ENCODE measurements at places on chromosomes 6 and 20. TPM values are rescaled to one million over a fixed set of nuclear protein-coding genes. Genes with fewer than 3 reads are reported as not detected.

TFEB gene
- 7.6 TPM for polyA plus RNA-seq

SCUBE3 gene
- 4.2 TPM for polyA plus RNA-seq

TMEM30A gene
- 167 TPM for polyA plus RNA-seq

GRCh38 chr6:133241086-133241900 lies at the start of gene EYA4:
TSS of gene EYA4 (plus strand) at chr6:133241357. CDS start at chr6:133274781, 33,424 bp downstream.
- DNase-seq = peak; percentile 55

- DNase-seq = no peak
These were observed 2.9 kb upstream of the RAMACL start for GRCh38 chr6:166589337-166589731.

- DNase-seq = no peak
These were observed 15.5 kb downstream of the GSS start for GRCh38 chr20:34940081-34940481.

- DNase-seq = no peak
These were observed 112.1 kb downstream of the TOX2 start for GRCh38 chr20:44026647-44027342.

DNA sequence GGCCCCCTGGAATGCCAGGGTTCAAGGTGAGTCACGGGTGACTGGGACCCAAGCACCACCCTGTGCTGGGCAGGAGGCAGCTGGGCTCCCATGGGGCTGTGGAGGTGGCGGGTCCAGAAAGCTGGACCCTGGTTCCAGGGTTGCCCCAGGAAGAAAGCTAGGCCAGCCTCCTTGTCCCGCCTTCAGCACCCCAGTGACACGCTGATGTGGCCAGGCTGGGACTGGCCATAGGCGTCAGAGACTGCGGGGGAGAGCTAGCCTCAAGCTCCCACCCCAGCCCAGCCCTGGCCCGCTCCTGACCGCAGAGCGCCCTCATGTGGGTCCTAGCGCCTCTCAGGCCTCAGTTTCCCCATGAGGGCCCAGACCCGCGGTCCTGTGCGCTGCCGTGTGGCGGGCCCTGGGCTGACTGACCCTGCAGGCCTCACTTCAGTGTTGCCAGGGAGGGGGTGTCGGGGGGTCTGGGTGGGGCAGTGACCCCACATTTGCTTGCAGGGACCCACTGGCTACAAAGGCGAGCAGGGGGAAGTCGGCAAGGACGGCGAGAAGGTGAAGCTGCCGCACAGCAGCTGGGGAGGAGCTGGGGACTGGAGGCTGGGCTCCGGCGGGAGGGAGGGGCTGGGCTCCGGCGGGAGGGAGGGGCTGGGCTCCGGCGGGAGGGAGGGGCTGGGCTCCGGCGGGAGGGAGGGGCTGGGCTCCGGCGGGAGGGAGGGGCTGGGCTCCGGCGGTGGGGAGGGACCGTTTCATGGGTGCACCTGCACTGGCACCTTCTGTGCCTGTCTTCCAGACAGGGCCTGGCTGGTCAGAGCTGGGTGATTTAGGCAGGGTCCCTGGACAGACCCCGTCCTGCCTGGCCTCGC lies 7.9 kb downstream of the COL9A3 start:
- DNase-seq = peak; percentile 63

DNA sequence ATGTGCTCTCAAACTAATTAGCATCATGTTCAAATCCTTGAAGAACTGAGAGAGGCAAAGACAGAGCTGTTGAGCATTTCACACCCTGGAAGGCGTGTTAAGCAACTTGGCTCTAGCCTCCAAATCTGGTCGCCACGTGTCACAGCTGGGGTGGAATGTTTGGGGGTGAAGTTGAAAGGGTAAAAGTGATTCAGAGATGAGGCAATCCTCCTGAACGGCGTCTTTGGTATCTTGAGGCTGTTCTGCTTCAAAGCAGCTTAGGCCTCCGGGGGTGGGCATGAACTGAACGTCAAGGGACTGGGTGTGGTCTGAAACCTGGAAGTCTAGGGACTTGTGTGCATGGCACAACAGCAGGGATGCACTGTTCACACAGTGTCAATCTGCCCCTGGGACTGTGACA lies 62.3 kb downstream of the TRAM2 start:
- no peak for DNase-seq

DNA sequence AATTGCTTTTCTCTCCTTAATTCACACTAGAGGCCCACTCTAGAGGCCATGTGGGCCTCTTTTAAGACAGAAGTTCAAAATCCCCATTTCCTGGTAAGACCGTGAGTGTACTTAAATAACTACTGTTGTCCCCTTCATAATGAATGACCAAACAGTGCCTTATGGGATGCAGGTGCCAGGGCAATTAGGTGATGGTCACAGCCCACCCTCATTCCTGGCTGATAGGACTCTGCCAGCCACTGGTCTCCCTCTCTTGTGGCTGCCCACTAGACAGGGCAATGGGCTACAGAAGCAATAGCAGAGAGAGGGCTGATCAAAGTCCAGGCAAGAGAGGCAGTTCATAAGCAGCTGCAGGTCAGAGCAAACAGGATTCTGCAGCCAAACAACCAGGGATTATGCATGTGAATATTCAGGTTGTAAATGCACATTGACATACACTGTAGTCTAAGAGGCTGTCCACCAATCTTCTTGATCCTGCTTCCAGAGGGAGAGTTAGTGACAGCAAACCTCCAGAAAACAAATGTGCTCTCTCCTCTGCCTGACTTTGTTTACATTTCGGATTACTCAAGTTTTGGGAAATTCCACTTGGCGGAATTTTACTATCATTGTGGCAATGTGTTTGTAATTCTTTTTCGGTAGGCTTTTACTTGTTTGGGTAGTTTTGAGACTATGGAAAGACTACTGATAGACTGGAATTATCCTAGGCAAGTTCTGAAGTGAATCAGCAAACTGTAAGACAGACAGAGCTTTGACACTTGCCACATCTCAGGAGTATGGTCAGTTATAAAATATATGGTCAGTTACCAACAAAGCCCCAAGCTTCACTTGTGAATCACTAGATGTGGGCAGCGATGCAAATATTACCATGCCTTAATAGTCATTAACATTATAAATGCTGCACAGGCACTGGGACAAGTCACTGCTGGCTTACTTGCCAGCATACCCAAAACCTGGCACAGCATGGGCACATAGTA lies 12.8 kb downstream of the PTPRK start:
- DNase-seq = no peak

- DNase-seq = no peak
These were observed 9.0 kb upstream of the MRPS10 start for GRCh38 chr6:42226645-42227143.

DNA sequence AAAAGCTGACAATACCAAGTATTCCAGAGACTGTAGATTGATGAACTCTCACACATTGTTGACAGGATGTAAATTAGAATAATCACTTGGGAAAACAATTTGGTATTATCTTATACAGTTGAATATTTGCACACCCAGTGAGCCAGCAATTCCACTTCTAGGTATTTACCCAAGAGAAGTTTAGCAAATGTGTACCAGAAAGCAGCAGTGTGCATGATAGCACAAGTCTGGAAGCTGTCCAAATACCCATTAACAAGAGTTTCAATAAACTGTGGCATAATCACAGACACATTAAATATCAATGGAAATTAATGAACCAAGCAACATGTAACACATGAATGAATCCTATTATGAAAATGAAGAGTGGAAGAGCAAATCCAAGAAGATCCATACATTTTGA lies 233.6 kb downstream of the TPBG start:
- DNase-seq = no peak
